Activated T-cell treated with anti-CD3 and anti-CD28 coated beads for 1 hour (primary cell): ENCODE measurements at places on chromosomes 11 and 22.

GRCh38 chr11:117677729-117678310 lies 119.2 kb downstream of the DSCAML1 start:
- DNase-seq = no peak

DNA sequence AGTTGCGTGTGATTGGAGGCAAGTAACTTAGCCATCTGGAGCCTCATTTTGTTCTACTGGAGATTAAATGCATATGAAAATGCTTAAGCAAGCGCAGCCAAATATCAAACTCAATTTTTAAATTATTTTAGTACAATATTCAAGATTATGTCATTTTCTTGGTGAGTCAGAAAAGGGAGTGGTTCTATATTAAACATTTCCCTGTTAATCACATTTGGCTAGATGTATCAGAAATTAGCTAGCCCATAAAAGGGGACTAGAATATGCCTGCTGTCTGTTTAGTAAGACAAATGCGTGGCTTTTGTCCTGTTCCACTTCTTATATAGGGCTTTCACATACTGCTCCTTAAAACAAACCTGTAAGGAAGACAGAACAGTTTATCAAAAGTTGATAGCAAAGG lies 35.0 kb upstream of the BMAL1 start:
- no peak for DNase-seq

- DNase-seq = no peak
These were observed 35.6 kb upstream of the ADORA2A start for GRCh38 chr22:24391836-24392217.

DNA sequence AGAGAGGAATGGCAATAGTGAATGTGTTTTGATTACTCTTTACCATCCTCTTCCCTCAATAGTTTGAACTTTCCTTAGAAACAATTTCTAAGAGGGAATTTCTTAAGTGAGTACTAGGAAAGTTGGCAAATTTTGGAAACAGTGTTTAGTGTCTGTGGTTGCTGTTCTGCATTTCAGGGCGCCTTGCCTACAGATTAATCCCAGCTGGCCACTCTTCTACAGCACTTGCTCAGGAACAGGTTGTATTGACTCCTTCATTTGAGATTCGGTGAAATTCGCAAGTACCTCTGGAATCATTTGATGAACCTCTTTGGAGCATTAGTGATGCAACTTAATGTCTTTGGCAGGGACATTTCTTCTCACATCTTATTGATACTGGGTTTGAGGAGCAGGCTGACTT lies 28.3 kb downstream of the JAM3 start:
- DNase-seq = no peak

DNA sequence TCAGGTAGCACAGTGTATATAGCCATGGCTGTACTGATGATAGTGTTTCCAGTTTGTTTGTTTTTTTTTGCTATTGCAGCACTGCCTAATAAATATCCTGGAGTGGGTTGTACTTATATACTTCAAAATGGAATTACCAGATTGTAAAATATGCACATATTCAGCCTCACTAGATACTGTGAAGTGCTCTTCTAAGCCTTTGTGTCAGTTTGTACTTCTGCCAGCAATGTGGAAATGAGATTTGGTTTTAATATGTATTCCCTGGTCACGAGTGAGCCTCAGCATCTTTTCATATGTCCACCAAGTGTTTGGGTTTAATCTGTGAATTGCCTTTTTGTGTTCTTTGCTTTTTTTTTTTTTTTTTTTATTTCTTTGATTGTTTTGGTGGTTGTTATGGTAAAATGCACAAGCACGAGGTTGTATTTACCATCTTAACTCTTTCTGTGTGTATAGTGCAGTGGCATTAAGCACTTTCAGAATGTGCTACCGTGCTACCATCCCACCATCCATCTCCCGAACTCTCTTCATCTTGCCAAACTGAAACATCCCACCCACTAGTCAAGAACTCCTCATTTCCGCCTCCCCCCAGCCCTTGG lies 34.9 kb downstream of the ST3GAL4 start:
- no peak for DNase-seq

- no peak for DNase-seq
These were observed 1.4 kb downstream of the WT1 start for GRCh38 chr11:32433914-32434355.

GRCh38 chr22:49241174-49241851 lies 586.4 kb downstream of the BRD1 start:
- DNase-seq = no peak

- no peak for DNase-seq
These were observed 11.7 kb upstream of the SLC43A3 start for GRCh38 chr11:57438345-57439285.

- DNase-seq = no peak
These were observed 9.4 kb upstream of the PIM3 start for GRCh38 chr22:49951000-49951677.

DNA sequence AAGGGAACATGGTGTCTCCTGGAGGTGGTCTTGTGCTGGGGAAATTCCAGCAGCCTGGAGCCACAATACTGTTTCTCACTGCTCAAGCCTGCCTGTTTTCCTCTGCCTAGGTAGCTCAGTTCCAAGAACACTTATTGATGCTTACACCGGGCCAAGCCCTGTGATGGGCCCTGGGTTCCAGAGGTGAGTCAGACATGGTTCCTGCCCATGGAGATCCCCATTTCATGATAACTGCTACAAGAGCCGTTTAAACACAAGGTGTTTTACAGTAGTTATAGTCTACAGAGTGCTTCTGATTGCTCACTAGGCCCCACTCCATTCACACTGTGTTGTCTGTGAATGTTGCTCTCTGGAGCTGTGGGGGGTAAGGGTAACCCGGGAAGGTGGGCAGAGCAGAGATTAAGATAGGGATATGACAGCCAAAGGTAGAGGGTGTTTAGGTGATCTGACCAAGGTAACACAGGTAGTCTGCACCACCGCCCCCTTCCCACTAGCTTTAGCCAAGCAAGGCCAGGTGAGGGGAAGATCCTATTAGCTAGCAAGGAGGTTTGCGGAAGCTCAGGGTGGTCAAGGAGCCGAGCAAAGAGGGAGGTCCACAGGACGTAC lies 696 bp upstream of the MICAL2 start:
- DNase-seq = no peak

DNA sequence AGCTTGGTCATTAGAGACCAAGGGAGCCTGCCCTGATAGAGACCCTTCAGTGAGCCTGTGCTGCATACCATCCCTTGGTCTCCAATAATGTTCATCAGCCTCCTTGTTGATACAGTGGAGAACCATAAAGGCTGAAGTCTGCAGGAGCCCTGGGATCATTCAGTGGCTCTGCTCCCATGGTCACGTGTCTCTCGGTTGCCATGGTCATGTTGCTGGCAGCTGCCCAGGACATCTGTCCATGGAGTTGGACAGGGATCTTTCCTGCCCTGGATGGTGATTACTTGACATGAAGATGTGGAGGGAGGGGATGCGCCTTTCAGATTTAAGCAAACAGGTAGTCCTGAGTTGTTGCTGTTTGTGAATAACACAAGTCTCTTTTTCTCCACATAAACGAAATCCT lies 38.2 kb downstream of the CYB5R2 start:
- DNase-seq = no peak

GRCh38 chr11:1280116-1281035 lies 29.1 kb downstream of the TOLLIP start:
- no peak for DNase-seq

GRCh38 chr22:39270280-39270679 lies 25.5 kb upstream of the PDGFB start:
- no peak for DNase-seq

- DNase-seq = no peak
These were observed 316.7 kb downstream of the DLG2 start for GRCh38 chr11:85310479-85310878.

GRCh38 chr11:62880231-62880802 lies 379 bp upstream of the SLC3A2 start:
- DNase-seq = no peak

DNA sequence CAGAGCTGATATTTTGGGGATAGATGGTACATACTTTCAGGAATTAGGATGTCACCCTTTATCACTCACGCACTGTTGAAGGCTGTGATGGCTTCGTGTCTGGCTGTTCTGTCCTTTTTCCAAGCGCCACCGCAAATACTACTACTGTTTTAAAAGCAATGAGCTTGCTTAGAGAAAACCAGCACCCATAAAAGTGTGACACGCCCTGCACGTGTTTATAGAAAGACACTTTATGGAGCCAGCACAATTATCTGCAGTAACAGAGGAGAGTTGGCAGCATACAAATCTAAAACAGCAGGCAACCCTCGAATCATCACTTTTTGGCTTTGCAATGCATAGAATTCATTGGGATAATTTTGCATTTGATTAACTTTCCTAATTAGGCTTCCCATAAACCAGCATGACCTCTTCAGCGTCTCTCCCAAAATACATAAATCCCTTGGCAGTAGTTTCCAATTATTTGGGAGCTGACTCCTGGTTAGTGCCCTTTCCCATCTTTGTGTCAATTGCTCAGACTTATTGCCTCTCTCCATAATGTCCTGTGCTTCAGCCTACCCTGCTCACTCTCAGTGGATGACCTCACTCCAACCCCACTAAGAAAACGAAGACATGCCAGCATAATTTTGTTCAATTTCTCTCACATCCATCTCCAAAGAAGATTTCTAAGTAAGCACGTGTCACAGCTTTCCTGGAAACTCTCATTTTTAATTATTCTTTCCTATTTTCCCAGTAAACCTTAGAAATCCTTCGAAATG lies 118.7 kb upstream of the LARGE1 start:
- DNase-seq = no peak

DNA sequence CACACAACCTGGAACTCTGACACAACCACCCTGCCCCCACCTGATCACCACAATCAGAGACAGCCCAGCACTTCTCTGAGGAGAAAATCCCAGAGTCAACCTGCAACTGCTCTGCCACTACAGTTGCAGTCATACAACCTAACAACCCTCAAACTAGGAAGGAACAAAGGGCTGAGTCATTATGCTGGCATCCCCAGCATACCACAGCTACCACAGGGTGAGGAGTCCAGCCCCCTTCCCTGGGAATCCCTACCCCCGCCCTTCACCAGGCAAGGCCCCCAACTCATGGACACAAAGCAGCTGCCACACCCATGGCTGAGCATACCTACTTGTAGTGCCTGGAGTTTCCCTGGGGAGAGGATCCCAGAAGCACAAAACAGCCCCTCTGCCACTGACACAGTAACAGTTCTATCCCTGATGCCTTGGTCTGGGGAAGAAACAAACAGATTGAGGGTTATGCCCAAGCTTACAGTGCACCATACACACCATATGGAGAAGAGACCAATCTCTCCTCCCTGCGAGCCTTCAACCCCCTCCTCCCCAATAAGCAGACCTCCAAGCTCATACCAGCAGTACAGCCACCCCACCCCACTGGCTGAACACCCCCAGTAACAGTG lies 68.5 kb upstream of the C11orf58 start:
- DNase-seq = no peak

DNA sequence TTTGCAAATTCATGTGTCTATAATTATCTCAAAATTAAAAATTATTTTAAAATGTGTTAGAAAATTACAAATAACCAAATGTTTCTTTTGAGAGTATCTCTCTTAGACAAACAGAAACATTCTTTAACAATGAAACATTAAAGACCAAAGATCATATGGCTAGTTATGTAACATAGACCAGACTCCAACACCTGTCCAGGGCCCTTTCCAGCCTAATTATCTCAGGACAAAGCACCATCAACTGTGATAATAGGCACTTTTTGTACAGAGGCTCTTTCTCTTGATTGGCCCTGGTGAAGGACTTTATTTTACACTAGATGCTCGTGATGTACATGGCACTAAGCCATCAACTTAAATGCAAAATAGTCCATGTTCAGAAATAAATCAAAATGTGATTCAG lies 5.0 kb upstream of the PLEKHA7 start:
- DNase-seq = no peak

GRCh38 chr22:36486619-36487384 lies 5.4 kb upstream of the TXN2 start:
- DNase-seq = peak; percentile 58

- no peak for DNase-seq
These were observed 53.3 kb upstream of the PTPN5 start for GRCh38 chr11:18844753-18845367.

DNA sequence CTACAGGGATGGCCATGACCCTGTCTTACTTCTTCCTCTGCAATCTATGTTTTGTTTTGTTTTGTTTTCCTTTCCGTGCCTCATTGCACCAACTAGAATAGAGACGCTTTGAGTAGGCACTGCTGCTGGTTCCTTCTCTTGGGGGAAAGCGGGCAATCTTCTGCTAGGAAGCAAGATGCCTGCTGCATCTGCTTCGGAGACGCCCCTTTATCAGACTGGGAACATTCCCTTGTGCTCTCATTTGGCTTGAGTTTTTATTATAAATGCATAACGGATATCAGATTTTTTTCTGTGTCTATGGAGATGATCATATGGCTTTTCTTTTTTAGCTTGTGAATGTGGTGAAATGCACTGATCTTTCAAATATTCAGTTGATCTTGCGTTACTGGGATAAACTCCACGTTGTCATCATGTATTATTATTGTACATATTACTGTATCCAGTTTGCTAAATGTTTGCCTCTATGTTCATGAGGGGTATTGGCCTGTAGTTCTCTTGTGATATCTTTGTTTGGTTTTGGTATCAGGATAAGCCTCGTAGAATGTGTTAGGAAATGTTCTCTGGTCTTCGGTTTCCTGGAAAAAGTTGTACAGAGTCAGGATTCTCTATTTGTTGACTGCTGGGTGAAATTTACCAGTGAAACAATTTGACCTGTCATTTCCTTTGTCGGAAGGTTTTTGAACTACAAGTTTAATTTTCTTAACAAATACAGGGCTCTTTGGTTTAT lies 23.4 kb upstream of the KRTAP5-6 start:
- no peak for DNase-seq

- DNase-seq = no peak
These were observed 24.0 kb downstream of the CD5 start for GRCh38 chr11:61126256-61126655.

GRCh38 chr22:49734390-49734789 lies 93.3 kb downstream of the BRD1 start:
- no peak for DNase-seq

- no peak for DNase-seq
These were observed 114.9 kb downstream of the NAV2 start for GRCh38 chr11:19827399-19828135.

DNA sequence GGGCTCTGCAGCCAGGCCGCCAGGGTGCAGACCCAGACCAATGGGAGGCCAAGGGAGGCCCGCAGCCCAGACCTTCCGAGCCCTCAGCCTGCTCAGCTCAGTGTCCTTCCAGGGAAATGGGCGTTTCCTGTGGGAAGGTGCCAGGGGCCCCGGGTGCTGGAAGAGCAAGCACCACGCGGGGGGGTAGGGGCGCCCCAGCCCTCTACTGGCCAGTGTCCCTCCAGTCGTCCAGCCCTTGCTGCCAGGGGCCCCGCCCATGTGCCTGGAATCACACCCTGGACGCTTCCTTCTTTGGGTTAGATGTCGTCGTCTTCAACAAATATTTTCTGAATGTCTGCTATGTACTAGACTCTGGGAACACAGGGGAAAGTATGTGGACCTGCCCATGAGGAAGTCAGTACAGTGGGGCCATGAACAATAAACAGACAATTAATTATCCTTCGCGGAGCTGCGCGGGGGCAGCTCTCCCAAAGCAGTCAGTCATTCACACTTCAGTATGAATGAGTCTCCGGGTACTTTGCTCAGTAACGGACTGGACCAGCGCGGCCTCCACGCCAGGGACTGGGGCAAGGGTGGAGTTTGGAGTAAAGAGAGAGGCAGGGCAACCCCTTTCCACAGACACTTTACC lies 60.2 kb downstream of the CDKN1C start:
- no peak for DNase-seq

- DNase-seq = no peak
These were observed 64.6 kb downstream of the ST3GAL4 start for GRCh38 chr11:126419801-126420697.
